AG08396 (cell line): ENCODE measurements at places on chromosomes 12 and 14.

- no peak for DNase-seq
These were observed 184.6 kb upstream of the TMEM260 start for GRCh38 chr14:56394826-56395530.

DNA sequence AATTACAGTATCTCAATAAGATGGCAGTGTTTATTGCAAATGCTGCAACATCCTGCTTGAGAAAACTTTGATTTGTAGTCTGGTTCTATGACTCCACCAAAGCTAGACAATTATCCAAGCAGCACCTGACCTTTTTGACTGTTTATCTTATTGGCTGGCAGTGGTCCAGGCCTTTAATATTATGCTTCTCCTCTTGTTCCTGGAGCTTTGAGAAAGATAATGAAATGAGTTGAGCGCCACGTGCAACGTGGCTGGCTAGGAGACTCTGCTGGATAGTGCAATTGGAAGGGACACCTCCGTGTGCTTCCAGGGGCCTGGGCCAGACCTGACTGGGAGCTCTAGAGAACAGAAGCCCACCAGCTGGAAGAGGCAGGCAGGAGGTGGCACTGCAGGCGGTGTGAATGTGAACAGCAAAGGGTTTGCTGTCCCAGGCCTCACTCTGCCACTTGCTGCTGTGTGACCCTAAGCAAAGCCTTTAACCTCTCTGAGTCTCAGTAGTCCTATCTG lies 349.3 kb downstream of the CACNA1C start:
- no peak for DNase-seq

- DNase-seq: no peak
These were observed 225.2 kb downstream of the FUT8 start for GRCh38 chr14:65637780-65638179.

- peak; percentile 8 for DNase-seq
These were observed 114.6 kb downstream of the PPFIA2 start for GRCh38 chr12:81644503-81644902.

- DNase-seq: no peak
These were observed 89.7 kb upstream of the BCL11B start for GRCh38 chr14:99361596-99362215.

GRCh38 chr14:50997712-50998111 lies 53.4 kb upstream of the PYGL start:
- DNase-seq: no peak

DNA sequence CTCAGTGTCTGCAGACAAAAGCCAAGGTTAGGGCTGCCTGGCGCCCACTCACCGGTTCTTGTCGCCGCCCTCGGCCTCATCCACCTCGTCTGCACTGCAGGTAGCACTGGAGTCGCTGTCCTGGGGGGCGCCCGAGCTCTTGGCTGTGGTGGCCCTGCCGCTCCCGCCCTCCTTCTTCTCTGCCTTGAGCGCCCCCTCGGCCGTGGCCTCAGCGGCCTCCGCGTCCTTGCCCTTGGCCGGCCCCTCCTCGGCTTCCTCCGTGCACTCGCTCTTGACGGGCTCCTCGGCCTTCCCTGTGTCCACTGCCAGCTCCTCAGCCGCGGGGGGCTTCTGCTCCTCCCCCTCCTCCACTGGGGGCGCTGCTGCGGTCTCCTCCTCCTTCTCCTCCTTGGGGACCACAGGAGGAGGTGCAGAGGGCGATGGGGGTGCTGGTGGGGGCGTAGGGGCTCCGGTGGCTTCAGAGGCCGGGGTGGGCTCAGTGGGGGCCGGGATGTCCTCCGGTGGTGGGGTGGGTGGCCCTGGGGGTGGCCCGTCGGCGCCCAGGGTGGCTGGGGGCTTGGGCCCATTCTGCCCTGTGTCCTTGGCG lies 77.2 kb downstream of the RFLNA start:
- DNase-seq: no peak

GRCh38 chr12:12722435-12723148 lies 5.4 kb downstream of the CDKN1B start:
- DNase-seq: no peak

- no peak for DNase-seq
These were observed 135.9 kb upstream of the NTF3 start for GRCh38 chr12:5295996-5296395.

DNA sequence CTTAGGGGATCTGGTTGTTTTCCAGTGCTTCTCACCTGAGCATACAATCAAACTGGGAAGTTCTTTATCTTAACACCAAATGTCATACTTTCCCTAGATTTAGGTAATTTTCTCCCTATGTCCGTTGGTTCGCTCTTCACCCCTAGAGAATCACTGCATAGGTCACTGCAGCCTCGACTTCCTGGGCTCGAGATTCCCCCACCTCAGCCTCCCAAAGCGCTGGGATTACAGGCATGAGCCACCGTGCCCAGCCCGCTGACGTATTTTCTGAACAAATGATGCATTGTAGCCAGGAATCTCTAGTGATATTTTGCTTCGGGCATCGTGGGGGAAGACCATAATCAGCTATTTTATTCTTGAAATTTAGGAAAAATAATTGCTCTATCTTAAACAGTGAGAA lies 1.1 kb upstream of the RPL41 start:
- no peak for DNase-seq

DNA sequence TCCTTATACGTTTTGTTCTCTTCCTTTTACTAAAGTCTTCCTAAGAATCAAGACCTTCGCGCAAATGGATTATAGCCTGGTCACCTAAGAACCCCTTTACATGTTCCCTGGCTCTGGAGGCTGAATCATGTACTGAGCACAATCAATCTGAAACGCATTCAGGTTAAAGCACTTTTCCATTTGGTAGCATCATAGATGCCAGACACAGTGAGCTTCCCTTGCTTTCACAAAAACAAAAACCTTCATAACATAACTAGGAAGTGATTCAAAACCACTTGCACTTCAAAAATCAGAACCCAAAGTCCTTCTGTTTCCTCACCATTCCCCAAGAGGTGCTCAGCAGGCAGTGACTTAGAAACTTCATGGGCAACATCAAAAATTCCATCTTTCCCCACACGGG lies 105.4 kb downstream of the CRACR2A start:
- no peak for DNase-seq

GRCh38 chr12:11545484-11546330 lies 103.8 kb upstream of the ETV6 start:
- no peak for DNase-seq

GRCh38 chr12:87656311-87656710 lies 372.9 kb downstream of the C12orf50 start:
- no peak for DNase-seq

DNA sequence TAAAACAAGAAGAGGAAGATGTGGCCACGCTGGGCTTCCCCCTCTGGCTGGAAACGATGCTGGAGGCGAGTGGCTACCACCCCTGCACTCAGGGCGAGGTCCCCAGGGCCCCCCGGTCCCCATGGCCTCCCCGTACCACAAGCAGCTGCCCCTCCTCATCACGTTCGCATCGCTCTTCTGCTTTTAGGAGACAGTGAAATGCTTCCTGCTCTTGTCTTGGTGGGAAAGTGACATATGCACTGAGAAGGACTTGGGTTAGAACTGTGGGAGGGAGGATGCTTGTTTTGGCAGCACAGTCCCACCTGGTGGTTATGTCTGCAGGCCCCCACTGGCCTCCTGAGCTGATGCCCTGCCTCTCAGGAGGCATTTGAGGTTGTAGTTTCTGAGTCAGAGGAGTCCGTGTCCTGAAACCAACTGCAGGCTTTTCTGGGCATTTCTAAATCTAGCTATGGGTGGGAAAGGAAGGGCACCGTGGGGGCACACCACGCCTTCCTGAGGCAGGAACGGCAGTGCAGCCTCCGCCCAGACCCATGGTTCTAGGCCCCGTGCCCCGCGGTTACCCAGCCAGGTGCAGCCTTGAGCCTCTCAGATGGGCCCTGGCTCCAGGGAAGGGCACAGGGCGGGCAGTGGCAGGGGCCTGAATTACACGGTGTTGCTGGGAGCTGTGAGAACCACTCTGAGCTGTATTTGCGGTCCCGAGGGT lies 139.3 kb downstream of the ADGRD1 start:
- no peak for DNase-seq

DNA sequence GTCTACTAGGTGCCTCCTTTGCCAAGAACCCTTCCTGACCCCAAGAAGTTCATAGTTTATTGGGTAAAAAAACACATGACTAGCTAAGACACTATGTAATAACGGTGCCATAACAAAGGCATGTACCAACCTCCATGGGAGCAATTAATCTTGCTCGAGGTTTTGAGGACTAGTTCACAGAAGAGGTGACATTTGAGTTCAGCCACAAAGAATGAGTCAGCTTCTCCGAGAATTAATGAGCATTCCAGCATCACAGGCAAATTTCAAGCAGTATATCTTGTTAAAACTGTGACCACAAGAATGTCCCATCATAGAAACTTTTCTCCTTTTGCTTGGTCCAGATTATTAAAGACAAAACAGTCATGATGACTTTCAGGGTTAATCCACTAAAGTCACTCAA lies 113.0 kb upstream of the RAP1B start:
- peak; percentile 27 for DNase-seq

- DNase-seq: no peak
These were observed 129.6 kb downstream of the NDUFA12 start for GRCh38 chr12:94873734-94874517.

- DNase-seq: no peak
These were observed 16.2 kb downstream of the ZDHHC22 start for GRCh38 chr14:77125281-77125801.

DNA sequence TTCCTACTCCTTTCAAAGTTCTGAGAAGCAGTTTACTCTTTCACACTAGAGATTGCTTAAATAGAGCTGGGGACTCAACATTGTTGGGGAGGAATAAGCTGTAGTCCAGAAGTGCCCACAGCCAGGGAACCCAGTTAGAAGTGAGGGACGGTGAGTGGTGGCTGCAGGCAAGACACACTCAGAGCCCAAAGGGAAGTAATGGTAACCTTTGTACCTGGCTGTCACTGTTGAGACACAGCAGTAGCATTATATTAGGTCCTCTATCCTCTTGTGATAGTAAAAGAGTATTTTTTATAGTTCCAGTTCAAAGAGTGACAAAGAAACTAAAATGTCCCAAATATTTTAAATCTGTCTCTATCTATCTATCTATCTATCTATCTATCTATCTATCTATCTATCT lies 263.3 kb downstream of the TTC6 start:
- DNase-seq: no peak

GRCh38 chr14:88563845-88564244 lies 1.0 kb downstream of the ZC3H14 start:
- DNase-seq: no peak

DNA sequence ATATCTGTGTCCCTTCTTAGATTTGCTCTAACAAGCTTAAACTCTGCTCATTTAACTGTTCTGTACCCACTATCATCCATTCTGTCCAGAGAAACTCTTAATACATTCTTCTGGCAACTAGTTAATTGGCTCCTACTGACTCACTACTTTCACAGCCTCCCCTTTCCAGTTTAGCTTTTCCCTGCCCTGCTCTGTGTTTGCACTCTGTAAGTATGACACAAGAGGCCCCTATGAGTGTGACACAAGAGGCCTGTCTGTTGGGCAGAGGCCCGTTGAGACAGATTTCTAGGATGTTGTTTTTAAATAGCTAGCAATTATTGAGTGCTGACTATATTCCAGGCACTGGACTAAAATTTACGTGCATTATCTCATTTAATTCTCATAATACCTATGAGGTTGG lies 246.0 kb upstream of the DAAM1 start:
- peak; percentile 34 for DNase-seq

GRCh38 chr12:86137936-86138335 lies 118.3 kb downstream of the MGAT4C start:
- no peak for DNase-seq

DNA sequence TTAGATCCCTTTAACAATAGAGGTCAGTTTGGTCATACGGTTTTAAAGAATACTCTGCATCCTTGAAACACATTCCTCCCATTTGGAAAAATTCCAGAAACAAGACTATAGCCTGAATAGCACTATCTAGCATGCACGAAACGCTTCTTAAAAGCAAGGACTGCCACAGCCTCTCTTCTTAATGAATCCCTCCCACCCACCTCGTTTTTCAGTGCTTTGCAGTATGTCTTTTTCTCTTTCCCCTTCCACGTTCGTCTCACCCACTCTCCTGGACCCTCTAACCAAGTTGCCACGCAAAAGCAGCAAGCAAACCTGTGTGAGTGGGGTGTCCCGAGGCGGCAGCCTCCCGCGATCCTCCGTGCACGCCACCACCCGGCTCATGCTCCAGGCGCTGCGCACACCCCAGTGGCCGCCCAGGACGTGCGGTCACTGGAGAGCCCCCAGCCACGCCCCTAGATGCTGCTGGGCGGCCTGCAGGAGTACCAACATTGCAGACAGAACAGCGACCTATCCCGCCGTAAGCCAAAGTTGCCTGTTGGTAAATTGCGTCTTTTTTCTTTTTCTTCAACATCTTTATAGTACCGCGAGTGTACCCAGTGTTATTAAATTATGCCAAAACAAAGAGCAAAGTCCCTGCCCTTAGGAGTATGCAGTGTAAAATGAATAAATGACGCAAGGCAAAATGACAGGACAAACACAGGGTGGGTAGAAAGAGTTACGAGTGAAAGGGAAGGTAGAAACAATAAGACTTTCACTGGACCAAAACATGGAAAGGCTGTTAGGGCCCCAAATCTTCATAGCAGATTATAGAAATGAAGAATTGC lies at the start of gene SLC38A4:
TSS of gene SLC38A4 (minus strand) at position 407 of the 824 bp plus-strand sequence. CDS start 32,926 bp downstream, outside the sequence.
- peak; percentile 81 for DNase-seq
